H4 (cell line): ENCODE measurements at places on chromosomes 13 and 19. TPM values are rescaled to one million over a fixed set of nuclear protein-coding genes. Genes with fewer than 3 reads are reported as not detected.

The DUS3L gene
- total RNA-seq = 23.2 and 28.1 TPM in 2 replicates

The MTUS2 gene
- total RNA-seq = 0.08 and 0.25 TPM in 2 replicates

The ZNF66 gene
- 0.91 and 2.9 TPM in 2 replicates for total RNA-seq

The ZNF324B gene
- 3.3 and 6.7 TPM in 2 replicates for total RNA-seq

The IFNL1 gene
- total RNA-seq = not detected in 2 replicates

The FKBP8 gene
- total RNA-seq = 145 and 185 TPM in 2 replicates

The C1QTNF9B gene
- not detected in 2 replicates for total RNA-seq

The UPF1 gene
- 33.8 and 46.2 TPM in 2 replicates for total RNA-seq

The DCLK1 gene
- total RNA-seq = 0.97 and 2.9 TPM in 2 replicates

The ZNF568 gene
- total RNA-seq = 3.0 and 4.6 TPM in 2 replicates

The IGLON5 gene
- 0.72 and 1.2 TPM in 2 replicates for total RNA-seq

The SEMA6B gene
- total RNA-seq = 7.5 and 8.4 TPM in 2 replicates

The PEAK3 gene
- total RNA-seq = 0.06 TPM in 1 of 2 replicates, not detected in the other

The APOC4 gene
- not detected in 2 replicates for total RNA-seq

The COPE gene
- total RNA-seq = 386 and 421 TPM in 2 replicates

The LILRA2 gene
- total RNA-seq = not detected in 2 replicates

The TSSK6 gene
- 0.54 and 1.3 TPM in 2 replicates for total RNA-seq

The RELB gene
- 0.78 and 0.81 TPM in 2 replicates for total RNA-seq

The PSG6 gene
- total RNA-seq = not detected in 2 replicates

The RNF17 gene
- not detected in 2 replicates for total RNA-seq

The GNG7 gene
- 0.60 and 0.75 TPM in 2 replicates for total RNA-seq

The FFAR3 gene
- 0.21 TPM in 1 of 2 replicates, not detected in the other for total RNA-seq

The DKKL1 gene
- total RNA-seq = 0.08 and 3.8 TPM in 2 replicates

The LIM2 gene
- not detected in 2 replicates for total RNA-seq

The SLC6A16 gene
- total RNA-seq = 0.16 and 0.85 TPM in 2 replicates

The PGLYRP2 gene
- total RNA-seq = not detected in 2 replicates

The FAM32A gene
- 230 and 257 TPM in 2 replicates for total RNA-seq

The CEACAM4 gene
- total RNA-seq = not detected in 2 replicates

The DENND1C gene
- 0.19 TPM in 1 of 2 replicates, not detected in the other for total RNA-seq

The ZFP36 gene
- 4.0 and 5.7 TPM in 2 replicates for total RNA-seq

The ZNF730 gene
- 1.0 and 2.0 TPM in 2 replicates for total RNA-seq

The BRSK1 gene
- 4.6 and 13.1 TPM in 2 replicates for total RNA-seq

The KLF2 gene
- 0.23 and 1.1 TPM in 2 replicates for total RNA-seq

The DIRAS1 gene
- total RNA-seq = 1.1 and 1.3 TPM in 2 replicates

The GRIK5 gene
- 0.12 TPM in 1 of 2 replicates, not detected in the other for total RNA-seq

The ZNF829 gene
- total RNA-seq = 0.91 TPM in 1 of 2 replicates, not detected in the other

The GGN gene
- total RNA-seq = 0.08 and 0.14 TPM in 2 replicates

The PRKCG gene
- total RNA-seq = not detected in 2 replicates

The ELANE gene
- not detected in 2 replicates for total RNA-seq

The EHD2 gene
- total RNA-seq = 16.9 and 19.9 TPM in 2 replicates

The SIGLEC8 gene
- total RNA-seq = not detected in 2 replicates

The SGCG gene
- total RNA-seq = 0.51 and 0.62 TPM in 2 replicates

The NUDT19 gene
- 15.9 and 19.3 TPM in 2 replicates for total RNA-seq

The VSTM1 gene
- total RNA-seq = not detected in 2 replicates

The JSRP1 gene
- total RNA-seq = 0.66 TPM in 1 of 2 replicates, not detected in the other

The NFILZ gene
- total RNA-seq = not detected in 2 replicates

The ZNF714 gene
- 0.70 and 3.1 TPM in 2 replicates for total RNA-seq

The PSG3 gene
- total RNA-seq = 0.04 TPM in 1 of 2 replicates, not detected in the other

The MYH14 gene
- total RNA-seq = 3.2 and 3.8 TPM in 2 replicates
